ENCODE measurements at places on chromosomes 5 and 9.

DNA sequence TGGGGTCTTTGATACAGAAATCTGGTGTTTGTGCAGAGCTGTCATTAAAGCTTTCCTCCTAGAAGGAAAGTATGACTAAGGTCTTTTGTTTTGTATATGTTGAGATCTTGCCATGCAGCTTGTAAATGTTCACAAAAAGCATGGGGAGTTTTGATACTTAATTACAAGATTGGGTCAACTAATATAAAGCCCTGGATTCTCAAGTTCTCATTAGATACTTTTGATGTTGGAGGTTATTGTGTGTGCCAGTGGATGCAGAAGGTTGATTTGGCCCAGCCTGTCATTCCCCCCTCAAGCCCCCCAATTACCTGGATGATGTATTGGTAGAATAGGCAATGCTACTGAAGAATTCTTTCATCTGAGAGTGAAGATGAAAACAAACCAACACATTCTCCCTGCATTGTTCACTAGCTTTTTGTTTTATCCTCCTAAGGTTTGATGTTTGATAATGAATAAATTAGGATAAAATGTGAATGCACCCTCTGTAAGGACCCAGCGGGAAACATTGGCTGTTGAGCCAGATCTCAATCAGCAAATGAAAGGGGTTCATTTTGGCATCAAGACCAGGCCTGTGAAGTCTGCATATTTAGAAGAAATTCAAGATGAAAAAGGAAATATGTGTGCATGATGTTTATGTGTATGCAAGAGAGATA lies 61.9 kb upstream of the ADAMTS19 start:
- no peak for DNase-seq

- peak; percentile 93 for DNase-seq
Measured at GRCh38 chr9:127244609-127245601, 19.7 kb upstream of the GARNL3 start.

GRCh38 chr9:114028646-114029045 lies 49.5 kb downstream of the AMBP start:
- no peak for DNase-seq

DNA sequence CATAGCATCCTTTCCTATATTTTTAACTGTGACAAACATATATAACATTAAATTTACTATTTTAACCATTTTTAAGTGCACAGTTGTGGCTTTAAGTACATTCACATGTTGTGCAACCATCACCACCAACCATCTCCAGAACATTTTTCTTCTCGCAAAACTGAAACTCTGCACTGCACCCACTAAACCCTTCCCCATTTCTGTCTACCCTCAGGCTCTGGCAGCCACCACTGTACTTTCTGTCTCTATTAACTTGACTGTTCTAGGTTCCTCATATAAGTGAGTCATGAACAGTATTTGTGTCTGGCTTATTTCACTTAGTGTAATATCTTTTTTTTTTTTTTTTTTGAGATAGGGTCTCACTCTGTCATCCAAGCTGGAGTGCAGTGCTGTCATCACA lies 25.5 kb downstream of the KCNMB1 start:
- DNase-seq, result no peak

- DNase-seq, result no peak
Measured at GRCh38 chr5:97096191-97096590, 46.2 kb downstream of the LIX1 start.

- DNase-seq, result peak; percentile 92
Measured at GRCh38 chr5:56412601-56413379, 179.7 kb upstream of the ANKRD55 start.
